ENCODE measurements at places on chromosomes 7 and 10.

- no peak for DNase-seq
These were observed 18.5 kb downstream of the TRUB1 start for GRCh38 chr10:114956466-114956865.

DNA sequence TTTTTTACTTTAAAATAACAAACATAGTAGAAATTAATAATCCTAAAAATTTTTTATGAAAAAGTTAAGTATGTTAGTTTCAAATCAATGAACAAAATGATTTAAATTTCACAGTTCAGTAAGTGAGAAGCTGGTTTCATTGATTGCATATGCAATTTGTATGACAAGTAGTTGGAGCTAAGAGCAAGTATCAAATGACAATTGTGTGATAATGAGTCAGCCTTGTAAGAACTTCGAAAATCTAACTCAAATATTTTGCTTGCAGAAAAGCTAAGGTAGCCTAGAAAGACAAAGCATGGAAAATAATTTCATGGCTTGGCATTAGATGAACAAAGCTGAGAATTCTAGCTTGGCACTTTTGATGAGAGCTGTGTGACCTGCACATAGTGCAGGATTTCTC, 111.5 kb downstream of the HDAC9 start:
- DNase-seq, result peak; percentile 41

GRCh38 chr10:8069627-8070026, 15.1 kb downstream of the GATA3 start:
- DNase-seq, result no peak

DNA sequence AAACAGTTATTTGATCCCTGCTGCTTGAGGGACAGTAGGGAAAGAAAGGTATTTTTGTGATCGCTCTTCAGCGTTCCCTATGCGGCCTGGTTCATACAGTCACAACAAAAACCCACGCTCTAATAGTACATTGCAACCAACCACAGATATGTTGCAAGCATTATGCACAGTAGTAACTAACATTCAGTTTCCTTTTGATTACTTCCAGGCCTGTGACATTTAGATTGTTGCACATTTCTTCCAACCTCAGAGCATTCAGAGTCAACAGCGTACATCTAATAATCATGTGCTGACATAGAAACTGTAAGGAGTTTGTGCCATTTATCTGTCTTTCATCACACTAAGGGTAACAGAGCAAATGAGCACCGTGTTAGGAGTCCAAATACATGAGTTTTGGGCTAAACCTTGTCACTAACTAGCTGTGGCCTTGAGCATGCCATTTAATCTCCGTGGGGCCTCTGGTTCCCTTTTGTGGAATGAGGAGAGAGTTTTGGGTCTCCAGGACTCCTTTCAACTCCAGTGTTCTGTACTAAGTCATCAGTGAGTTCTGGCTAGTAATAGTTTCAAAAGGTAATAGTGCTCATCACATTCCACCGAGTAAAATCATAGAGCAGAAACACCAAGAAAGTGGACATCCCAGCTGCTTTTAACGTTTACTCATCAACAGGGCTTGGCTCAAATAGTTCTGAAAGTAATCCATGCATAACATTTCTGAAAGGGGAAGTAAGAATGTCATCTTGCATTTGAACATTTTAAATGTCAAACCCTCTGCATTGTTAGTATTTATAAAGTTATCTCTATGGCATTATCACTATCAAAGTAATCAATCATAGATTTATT, 99.0 kb upstream of the FZD1 start:
- peak; percentile 91 for DNase-seq

DNA sequence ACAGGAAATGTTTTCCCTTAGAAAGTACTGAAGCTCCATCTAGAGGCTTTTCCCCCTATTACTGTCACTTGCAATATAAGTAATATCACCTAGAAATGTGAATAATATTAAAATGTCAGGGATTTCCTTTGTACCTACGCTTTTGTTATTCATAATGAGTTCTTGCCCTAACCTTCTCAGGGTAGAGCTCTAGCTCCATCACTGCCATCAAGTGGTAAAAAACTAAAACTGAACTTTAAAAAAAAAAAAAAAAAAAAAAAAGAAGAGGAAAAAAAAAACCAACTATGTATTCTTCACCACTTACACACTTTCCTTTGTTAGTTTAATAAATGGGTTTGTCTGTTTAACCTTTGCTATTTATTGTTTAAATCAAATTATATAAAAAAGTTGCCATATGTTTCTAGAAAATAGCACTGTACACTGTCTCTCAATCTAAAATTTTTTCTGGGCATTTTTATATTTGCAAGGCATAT, 49.9 kb downstream of the DNAJC1 start:
- peak; percentile 74 for DNase-seq

DNA sequence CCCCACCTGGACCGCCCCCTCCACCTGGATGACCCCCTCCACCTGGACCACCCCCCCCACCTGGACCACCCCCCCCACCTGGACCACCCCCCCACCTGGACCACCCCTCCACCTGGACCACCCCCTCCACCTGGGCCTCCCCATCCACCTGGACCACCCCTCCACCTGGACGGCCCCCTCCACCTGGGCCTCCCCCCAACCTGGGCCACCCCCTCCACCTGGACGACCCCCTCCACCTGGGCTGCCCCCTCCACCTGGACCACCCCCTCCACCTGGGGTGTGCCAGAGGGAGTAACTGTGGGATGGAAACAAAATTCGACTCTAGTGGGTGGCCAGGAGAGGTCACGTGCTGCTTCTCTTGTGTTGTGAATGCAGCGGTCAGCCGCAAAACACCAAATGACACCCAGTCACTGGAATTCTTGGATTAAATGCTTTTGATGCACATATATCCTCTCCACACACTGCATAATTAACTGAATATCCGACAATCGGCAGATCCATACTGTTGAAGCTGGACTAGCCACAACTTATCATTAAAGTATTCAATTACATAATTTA, 316.7 kb downstream of the PTPRN2 start:
- DNase-seq, result no peak

GRCh38 chr10:404346-404745, 269.1 kb downstream of the ZMYND11 start:
- DNase-seq, result peak; percentile 77

DNA sequence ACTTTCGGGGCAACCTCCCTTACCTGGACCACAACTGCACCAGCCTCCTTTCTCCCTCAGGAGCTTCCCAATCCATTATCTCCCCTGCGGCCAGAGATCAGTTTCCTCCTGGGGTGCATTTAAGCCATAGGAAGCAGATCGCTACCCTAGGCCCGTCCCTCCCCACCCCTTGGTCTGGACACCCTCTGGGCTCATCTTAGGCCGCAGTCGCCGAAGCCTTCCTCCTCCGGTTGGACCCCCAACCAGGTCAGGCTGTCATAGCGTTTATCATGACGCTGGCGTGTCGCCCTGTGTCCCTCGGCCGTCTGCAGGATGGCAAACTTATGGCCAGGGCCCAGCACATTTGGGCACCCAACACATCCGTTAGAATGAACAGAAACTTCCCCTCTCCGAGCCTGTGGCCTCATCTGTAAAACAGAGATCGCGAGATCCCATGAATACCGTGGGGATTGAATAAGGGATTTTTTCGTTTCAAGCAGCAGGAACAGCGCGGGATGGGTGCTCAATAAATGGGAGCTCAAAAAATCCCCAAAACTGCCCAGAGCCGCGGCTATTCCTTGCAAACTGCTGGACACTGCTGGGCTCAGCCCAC, 669 bp upstream of the AP5Z1 start:
- DNase-seq, result peak; percentile 71

DNA sequence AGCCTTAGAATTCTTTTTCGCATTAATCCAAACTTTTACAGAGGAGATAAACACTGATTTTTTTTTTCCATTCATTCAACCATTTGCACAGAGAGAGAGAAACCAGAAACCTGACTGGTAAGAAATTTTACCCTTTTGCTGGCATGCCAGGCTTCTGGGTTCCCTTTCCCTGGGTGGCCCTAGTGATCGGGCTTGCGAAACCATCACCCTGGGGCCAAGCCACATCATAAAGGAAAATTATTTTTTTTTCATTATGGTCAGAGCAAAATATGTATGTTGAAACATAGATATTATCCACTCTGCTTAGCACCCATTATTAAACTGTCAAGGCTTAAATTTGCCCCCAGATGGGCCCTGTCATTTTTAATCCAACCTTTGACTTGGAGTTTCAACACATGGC, 55.4 kb upstream of the INHBA start:
- no peak for DNase-seq

DNA sequence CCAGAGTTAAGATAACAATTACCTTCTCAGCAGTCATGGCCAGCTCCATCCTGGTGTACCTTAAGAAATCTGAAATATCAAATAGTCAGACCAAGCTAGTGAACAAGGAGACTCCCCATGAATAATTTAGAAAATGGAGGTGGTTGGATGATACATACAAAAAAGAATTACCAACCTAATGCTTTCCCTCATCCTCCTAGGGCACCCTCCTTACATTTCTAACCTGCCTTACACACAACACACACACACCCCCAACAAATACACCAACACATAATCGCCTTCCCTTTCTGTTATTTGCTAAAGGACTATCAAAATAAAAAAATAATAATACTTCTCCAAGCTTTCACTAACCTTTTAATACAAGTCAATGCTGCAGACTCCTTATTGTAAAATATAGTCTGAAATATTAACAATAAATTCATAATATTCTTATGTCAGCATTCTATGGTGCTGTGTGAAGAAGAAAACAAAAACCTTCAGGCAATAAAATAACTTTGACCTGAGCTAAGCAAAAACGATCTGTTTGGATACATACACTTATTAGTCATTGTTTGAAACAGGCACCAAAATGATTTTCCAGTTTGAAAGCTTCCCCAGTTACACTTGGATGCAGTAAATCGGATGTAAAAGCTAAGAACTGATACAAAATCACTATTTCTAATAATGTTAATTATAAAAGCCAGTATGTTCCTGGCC, 3.4 kb downstream of the TWIST1 start:
- peak; percentile 71 for DNase-seq

- DNase-seq, result no peak
These were observed 936 bp upstream of the TCERG1L start for GRCh38 chr10:131312478-131312836.

- no peak for DNase-seq
These were observed 35.3 kb upstream of the ANK3 start for GRCh38 chr10:60424971-60425370.

- DNase-seq, result peak; percentile 14
These were observed 603.5 kb upstream of the NRP1 start for GRCh38 chr10:33938001-33938400.

DNA sequence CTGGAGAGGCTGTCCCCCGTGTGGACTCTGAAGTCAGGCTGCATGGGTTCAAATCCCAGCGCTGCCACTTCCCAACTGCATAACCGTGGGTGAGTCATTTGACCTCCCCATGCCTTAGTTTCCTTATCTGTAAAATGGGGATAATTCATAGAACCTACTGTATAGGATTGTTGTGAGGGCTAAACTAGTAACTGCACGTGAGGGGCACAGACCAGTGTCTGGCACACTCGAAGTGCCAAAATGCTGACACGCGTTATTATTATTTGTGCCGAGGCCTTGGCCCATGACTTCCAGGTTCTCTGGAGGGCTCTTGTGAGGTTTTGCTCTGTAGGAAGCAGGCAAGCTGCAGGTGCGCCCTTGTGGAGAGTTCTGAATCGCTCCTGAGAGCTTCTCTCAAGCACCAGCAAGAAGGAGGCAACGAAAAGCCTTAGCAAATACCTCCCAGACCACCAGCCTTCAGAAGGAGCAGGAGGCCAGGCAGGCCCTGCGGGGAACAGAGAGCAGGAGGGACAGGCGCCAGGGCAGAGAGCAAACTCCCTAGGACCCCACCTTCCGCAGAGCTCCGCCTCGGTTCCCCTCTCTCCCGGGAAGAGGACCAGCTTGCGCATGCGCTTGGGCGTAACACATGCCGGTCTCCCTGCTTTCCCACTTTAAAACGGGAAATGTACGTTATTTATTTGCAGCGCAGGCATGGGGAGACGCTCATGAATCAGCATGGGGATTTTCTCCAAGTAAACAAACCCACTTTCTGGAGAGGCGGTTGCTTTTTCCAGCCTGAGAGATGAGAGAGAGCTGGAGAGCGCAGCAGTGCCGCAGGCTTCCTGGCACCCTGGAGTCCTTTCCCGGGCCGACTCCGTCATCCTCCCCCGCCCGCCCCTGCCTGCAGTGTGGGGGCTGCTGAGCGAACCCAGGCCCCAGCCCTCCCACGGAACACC, 39.6 kb downstream of the SORCS3 start:
- DNase-seq, result no peak

- DNase-seq, result peak; percentile 73
These were observed 1214.1 kb downstream of the SORCS1 start for GRCh38 chr10:105950410-105950809.

- no peak for DNase-seq
These were observed 500.2 kb downstream of the GLRX3 start for GRCh38 chr10:130636313-130636930.

DNA sequence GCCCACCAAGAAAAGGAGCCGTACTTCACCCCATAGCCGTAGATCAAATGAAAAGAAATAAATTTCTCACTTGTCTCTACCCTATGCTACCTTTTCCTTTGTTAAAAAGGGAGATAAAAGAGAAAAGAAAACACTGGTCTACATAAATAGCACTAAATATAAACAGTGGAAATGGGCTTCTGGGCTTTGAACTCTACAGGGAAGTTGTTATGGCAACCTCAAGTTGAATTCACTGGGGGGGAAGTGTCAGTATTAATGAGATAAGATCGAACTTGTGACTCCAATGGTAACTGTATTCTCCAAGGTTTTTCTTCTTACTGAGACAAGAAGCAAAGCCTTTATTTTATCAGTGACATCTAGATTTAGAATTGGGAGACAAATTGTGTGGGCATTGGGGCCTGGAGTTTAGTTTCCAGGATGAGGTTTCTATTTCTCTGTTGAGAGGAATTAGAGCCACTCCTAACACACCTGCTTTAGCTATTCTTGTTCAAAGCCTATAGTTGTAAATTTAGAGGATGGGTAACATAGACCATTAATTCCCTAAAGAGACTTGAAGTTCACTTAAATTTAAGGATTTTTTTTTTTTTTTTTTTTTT, 604.3 kb upstream of the GALNT17 start:
- no peak for DNase-seq

- no peak for DNase-seq
These were observed 16.8 kb upstream of the TMEM213 start for GRCh38 chr7:138781004-138781403.

- no peak for DNase-seq
These were observed 85.4 kb upstream of the RSU1 start for GRCh38 chr10:16902606-16903005.
